ENCODE measurements at places on chromosomes 7 and 10. TPM values are rescaled to one million over a fixed set of nuclear protein-coding genes. Genes with fewer than 3 reads are reported as not detected.

- DNase-seq = no peak
Observed at GRCh38 chr10:106625751-106626150, 538.8 kb downstream of the SORCS1 start.

GRCh38 chr7:6435486-6436384, 12.0 kb downstream of the DAGLB start:
- peak; percentile 78 for DNase-seq

GRCh38 chr7:129959471-129960203, 6.9 kb upstream of the UBE2H start:
- no peak for DNase-seq

- DNase-seq = peak; percentile 46
Observed at GRCh38 chr10:91162050-91162494, 58.4 kb upstream of the PCGF5 start.

GRCh38 chr7:50792342-50793119, 9.8 kb upstream of the GRB10 start:
- peak; percentile 58 for DNase-seq

DNA sequence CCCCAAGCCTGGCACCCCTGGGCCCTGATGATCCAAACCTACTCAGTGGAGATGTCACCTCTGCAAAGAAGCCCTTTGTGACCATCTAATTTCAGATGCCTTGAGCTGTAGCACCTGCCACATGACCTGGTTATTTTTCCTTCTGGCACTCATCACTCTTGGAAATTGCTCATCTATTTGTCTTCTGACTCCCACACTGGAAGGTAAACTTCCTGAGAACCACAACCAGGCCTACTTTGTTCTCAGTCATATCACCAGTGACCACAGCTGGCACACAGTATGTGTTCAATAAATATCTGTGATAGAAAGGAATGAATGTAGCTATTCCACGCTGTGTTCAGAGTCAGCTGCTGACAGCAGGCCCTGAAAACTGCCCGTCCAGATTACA, 97.1 kb downstream of the SH3PXD2A start:
- peak; percentile 86 for DNase-seq

- no peak for DNase-seq
Observed at GRCh38 chr10:12180221-12180974, 15.3 kb downstream of the NUDT5 start.

DNA sequence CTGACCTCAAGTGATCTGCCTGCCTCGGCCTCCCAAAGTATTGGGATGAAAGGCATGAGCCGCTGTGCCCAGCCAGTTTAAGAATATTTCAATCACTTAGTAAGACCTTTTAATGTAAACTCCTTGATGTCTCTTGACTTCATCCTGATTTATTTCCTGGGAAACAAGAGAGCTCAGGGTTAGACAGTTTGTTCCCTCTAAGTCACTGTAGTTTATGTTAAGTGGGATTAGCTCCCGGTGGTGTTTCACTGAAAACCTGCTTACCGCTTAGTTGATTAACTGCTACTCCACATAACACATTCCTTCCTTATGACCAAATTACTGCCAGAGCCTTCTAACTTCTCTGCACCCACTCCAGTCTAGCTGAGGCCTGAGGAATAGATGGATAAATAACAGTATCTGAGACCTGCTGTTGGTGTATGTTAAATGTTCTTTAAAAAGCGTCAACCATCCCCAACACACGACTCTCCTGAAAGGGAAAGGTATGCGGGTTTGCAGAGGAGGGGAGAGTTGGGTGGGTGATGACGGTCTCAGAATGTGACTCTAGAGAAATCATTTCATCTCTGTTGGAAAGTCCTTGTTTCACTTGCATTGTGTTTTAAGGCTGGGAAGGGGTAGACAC, 48.7 kb downstream of the CREB3L2 start:
- peak; percentile 98 for DNase-seq

The CH25H gene
- 0.19 TPM for polyA plus RNA-seq

All from IMR-90 (cell line).